AG04449 (cell line): ENCODE measurements at places on chromosomes 16 and 17.

GRCh38 chr16:87210894-87211293 is 106.3 kb downstream of the C16orf95 start:
- DNase-seq = no peak

- no peak for DNase-seq
These were observed 21.8 kb upstream of the HERPUD1 start for GRCh38 chr16:56910112-56910511.

- no peak for DNase-seq
These were observed 21.3 kb downstream of the KANSL1 start for GRCh38 chr17:46171939-46172338.

DNA sequence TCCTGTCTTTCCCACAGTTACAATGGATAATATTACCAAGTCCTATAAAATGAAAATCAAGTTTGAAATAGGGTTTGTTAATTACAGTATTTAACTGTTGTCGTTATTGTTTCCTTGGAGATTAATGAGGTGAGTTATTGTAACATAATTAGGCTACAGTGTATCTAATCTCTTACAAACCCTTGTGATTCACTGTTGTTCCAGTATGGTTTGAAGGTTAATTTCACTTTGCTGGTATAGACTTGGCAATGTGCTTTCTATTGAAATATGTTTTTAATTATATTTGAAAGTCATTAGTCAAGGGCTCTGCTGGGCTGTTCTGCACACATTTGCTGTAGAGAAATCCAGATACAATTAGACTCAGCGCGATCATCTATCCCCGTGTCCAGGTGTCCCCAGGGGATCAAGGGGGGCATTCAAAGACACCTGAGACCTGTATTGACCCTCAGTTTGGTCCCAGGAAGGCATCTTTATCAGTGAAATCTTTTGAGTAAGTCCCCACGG is 624.6 kb upstream of the EEF2KMT start:
- no peak for DNase-seq

DNA sequence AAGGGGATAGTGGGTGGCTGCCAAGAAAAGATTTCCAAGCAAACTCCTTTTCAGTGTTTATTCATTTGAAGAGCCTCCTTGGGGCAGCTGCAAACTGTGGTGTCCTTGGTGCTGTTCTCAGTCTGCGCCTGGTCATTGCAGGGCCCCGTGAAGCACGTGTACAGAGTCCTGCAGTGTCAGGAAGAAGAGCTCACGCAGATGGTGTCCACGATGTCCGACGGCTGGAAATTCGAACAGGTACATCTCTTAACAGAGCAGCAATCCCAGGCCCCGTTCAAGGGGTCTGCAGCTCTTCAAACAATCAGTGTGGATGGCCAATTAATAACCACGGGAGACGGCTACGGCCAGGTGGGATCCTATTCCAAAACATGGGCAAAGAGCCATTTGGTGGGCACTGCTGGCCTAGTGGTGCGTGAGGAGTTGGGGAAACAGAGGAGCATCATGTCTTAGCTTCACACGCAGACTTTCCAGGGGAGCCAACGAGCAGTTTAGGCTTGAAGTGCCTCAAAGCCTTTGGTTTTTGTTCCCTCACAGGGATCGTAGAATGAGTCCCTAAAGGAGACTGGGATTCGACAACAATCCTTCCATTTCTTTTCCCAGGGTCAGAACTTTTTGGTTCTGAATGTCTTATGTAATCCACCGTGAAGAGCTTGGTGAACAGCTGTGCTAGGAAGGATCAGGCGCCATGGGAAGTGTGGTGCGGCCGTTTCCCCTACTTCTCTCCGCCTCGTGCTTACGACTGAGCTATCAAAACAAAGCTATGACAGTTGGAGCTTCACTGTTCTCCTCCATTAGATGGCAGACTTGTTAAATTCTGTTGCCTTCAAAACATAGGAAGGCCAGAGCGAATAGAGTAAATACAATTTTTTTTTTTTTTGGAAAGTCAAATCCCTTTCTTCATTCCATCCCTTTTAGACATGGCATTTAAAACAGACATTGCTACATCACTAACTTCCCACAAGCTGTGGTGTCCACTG is 12.6 kb downstream of the KCTD2 start:
- DNase-seq = no peak

- no peak for DNase-seq
These were observed 40.0 kb downstream of the CIBAR2 start for GRCh38 chr16:85072076-85072860.

DNA sequence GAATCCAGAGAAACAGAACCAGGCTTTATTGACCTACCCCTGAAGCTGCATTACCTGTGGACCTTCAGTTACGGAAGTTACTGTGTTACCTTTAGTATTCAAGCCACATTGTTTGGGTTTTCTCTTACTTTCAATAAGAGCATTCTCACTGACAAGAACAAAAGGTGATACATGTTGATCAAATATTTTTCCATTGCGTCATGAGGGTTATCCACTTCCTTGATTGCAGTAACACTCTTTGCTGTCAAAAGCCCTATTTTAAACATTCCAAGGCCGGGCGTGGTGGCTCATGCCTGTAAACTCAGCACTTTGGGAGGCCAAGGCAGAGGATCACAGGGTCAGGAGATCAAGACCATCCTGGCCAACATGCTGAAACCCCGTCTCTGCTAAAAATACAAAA is 28.6 kb upstream of the PAFAH1B1 start:
- DNase-seq = no peak

DNA sequence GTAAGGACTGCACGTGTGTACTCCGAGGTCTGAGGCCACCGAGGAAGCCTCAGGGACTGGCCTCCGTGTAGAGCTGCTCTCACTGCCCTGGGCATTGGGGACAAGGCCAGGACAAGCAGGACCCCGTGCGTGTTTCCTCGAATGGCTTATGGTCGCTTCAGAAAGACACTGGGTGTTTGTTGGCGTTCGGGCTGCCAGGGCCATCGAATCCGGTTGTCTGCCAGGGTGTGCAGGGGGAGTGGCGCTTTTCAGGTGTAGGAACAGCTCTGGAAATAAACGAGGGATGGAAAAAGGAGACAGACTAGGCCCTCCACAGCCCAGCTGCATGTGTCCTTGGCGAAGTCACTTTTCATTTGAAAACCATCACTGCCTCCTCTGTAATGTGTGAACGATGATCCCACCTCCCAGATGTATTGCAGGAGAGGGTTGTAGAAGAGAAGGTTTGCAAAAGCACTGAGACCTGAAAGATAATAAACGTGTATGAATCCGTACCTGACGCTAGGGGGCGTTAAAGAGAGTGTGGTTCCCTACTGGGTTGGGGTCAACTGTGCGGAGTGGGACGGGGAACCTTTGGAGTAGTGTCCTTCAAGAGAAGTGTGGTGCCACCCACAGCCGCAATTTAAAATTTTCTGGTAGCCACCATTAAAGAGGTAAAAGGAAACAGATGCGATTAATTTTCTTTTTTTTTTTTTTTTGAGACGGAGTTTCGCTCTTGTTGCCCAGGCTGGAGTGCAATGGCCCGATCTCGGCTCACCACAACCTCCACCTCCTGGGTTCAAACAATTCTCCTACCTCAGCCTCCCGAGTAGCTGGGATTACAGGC is 2.1 kb upstream of the ZSCAN10 start:
- DNase-seq = no peak

GRCh38 chr17:73799781-73800627 is 155.8 kb upstream of the SDK2 start:
- no peak for DNase-seq

DNA sequence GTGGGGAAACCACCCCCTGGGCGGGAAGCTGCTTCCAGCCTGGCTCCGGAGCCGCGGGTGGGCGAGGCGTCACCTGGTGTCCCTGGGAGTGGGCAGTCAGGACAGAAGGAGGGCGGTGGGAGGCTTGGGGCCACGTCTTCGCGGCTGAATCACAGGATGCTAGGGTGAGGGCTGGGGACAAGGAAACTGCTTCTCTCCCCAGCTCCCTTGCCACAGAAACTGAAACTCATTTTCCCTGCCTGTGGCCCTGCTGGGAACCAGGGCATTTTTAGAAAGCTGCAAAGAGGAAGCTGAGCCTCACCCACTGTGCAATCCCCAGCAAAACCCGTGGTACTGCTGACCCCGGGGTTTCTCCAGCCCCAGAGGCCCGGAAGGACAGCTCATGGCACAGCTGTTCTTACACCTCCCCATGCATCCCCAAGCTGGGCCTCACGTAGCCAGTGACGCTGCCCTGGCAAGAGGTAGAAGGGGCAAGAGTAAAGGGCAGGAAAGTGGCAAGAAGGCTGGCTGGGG is 8.2 kb downstream of the RHBDF2 start:
- no peak for DNase-seq

GRCh38 chr17:48439110-48439850 is 9.3 kb upstream of the SKAP1 start:
- DNase-seq = no peak

DNA sequence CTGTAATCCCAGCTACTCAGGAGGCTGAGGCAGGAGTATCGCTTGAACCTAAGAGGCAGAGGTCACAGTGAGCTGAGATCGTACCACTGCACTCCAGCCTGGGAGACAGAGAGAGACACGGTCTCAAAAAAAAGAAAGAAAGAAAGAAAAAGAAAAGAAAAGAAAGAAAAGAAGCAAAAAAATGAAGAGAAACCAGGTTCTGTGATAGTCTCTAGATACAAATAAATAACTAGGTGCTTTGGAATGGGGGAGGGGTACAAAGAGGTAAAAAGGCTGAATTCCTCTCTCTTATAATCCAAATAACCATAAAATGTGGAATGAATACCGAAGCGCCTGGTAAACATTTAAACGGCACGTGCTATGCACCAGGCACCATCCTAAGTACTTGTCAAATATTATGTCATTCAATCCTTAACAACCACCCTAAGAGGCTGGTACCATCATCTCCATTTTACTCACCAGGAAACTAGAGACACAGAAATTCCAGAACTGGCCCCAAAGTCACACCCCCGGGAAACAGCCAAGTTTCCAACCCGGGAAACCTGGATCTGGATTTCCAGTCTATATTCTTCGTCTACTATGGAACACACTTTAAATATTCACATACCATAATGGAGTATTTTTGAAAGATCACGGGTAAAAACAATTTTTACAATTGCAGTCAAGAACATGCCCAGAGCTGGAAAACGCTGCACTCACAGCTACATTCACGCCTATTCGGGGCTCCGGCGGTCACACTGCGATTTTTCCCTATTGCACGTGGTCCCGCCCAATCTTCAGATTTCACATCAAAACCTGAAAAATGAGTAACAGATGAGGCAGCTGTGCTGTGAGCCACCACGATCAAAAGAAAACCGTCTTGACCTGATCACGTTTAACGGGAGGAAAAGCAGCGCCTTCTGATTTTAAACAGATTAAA is 10.5 kb downstream of the NXN start:
- no peak for DNase-seq

DNA sequence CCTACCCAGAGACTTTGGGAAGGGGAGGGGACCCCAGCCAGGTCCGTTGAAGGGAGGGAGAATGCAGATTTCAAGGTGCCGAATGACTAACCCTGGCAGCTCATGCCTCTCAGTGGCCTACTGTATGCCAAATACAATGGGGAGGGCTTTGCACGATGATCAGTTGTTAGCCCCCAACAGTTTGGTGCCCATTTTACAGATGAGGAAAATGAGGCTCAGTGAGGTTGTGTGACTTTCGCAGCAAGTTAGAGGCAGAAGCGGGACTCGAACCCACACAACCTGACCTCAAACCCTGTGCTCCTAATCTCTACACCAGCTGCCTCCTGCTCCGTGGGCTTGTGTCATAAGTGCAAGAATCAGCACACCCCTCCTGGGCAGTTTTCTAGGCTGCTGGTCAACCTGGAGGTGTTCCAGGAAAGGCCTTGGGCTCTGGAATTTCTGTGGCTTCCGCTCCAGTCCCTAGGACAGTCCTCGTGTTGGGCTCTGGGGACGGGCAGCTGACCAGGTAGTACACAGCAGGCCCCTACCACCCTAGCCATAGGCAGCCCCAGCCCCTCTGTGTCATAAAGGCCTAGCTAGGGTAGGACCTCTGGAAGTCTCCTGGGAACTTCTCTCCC is 11.9 kb upstream of the NAGPA start:
- no peak for DNase-seq

DNA sequence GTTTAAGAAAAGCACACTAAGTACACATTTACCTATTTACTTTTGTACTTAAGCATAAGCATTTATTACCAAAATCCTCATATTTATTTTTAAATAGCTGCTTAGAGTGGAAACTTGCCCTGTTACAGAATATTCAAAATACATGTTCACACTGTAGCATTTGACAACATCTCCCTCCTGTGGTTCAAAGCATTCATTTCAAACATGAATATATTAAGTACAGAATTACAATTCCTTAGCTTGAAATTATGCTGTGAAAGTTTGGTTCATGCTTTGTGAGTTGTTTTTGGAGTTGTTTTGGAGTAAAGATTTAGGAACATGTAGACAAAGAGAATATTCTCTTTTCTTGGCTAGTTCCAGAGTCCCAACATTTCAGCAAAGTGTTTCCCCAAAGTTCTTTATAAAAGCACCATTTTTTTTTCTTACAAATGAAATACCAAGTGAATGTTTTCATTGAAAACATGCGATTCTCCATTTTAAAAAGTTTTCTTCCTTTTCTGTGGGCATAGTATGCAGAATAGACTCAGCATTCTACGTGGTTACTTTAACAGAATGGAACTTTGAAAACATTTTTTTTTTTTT is 33.2 kb downstream of the TUBD1 start:
- DNase-seq = no peak
